ENCODE measurements at places on chromosomes 1 and 21.
A peak's percentile ranks its signal among the peaks of the same experiment; 100 is the strongest.

GRCh38 chr1:166133276-166133841 lies 33.4 kb downstream of the FAM78B start:
- DNase-seq, result peak; percentile 40

GRCh38 chr1:35505911-35506798 lies 51.0 kb downstream of the KIAA0319L start:
- DNase-seq, result peak; percentile 52

DNA sequence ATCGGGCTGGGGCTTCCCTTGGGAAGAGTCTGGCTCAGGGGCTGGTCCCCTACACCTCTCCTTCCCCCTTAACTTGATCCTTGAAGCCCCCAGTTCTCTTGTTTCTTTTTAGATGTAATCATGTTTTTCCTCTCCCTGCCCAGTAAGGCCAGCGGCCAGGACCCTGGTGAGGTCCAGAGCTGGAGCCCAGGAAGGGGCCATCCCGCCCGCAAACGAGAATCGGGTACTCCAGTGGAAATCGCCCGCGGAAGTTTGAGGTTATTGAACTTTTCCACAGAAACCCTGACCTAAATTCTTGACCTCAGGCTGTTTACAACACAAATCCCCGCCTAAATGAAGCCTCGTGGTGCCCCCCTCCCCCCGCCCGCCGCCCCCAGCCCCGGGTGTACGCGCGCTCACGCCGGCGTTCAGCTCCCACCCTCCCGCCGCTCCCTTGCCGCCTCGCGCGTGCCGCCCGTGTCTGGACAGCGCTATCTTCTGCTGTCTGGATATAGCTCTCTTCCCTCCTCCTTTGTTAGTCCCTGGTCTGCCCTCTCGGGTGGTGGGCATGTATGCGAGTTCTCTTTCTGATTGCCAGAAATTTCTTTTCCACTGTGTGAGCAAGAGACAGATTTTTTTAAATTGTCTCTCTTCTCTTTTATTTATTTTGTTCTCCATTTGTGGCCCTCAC lies 165.9 kb upstream of the CACNA1E start:
- peak; percentile 17 for DNase-seq

DNA sequence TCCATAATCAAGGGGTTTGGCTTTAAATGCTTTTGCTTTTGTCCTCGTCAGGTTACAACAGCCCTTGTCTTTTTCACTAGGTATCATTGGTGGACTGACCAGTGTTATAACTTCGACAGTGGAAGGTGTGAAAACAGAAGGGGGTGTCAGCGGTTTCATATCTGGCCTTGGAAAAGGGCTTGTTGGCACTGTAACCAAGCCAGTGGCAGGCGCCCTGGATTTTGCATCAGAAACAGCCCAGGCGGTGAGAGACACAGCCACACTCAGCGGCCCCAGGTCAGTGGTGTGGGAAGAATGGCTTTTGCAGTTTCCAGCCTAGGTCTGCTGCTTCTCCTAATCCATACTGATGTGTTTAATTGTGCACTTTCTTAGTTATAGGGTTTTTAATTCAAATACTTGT lies 157.9 kb downstream of the DHRS3 start:
- no peak for DNase-seq

- no peak for DNase-seq
These were observed 5.2 kb downstream of the COQ8A start for GRCh38 chr1:226945106-226945857.

GRCh38 chr21:31616216-31616615 lies 43.3 kb upstream of the SOD1 start:
- no peak for DNase-seq

- DNase-seq, result no peak
These were observed 12.1 kb upstream of the MIIP start for GRCh38 chr1:12007204-12007603.

- no peak for DNase-seq
These were observed 56.7 kb downstream of the PLPP3 start for GRCh38 chr1:56522680-56523079.

- DNase-seq, result no peak
These were observed 188.6 kb downstream of the ZP4 start for GRCh38 chr1:237702161-237702560.

- DNase-seq, result no peak
These were observed 137.8 kb downstream of the SLC44A5 start for GRCh38 chr1:75472971-75473603.

DNA sequence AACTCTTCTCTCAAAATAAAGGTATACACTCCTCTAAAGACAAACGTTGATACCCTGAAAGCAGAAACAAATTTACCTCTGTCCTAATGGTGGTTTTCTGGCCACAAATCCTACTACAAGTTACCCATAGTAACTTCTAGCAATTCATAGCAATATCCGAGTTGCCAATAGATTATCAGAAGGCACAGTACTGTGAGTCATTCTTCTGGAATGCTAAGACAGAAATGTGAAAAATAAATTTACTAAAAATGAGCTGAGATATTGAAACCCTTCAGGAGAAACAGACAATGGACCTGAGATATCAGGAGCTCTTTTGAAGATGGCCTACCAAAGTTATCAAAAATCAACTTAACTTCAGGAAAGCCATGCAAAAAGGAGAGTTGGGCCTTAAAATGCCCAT lies 715.0 kb upstream of the ADAMTS5 start:
- no peak for DNase-seq

DNA sequence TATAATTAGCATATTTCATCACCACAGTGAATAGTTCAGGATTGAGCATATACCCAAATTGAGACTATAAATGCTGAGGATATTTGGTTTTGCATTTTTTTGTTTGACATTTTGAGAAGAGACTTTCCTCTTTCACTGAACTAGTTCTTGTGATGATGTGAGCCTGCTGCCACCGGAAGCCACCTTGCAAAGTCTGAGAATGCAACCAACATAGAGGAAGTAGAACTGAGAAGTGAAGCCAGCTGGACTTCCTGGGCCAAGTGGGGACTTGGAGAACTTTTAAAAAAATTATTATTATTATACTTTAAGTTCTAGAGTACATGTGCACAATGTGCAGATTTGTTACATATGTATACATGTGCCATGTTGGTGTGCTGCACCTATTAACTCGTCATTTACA lies 102.3 kb downstream of the RPE65 start:
- no peak for DNase-seq

- DNase-seq, result no peak
These were observed 26.6 kb downstream of the PROK1 start for GRCh38 chr1:110477445-110477957.

- no peak for DNase-seq
These were observed 5.5 kb upstream of the PRKAB2 start for GRCh38 chr1:147177611-147178380.

DNA sequence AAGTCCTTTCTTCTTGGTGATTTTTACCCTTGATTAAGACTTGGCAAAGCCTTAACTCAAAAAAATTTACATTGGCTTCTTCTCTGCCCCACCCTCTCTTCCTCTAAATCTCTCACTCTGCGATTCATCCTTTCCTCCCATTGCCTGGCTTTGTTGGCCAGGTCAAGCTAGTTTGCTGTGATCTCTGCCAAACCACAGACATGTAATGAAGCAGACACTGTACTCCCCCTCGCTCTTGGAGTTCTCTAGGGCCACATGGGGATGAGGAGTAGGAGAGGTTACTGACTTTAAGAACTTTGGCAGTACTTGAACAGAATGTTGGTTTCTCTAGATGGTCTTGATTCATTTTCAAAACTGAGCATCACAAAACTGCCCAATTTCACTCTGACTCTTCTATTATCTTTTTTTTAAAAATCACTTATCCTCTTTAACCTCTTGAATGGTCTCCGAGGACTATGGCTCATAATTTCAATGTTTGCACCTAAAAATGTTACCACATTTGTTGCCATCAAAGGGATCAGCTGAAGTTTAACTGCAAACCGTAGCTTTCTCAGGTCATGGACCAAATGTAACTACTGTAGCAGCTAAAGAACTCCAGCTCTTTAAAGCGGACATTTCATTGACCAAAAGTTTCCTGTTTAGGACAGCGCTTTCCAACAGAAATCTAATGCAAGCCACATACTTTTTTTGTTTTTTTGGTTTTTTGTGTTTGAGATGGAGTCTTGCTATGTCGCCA lies 62.7 kb upstream of the IPO9 start:
- no peak for DNase-seq

DNA sequence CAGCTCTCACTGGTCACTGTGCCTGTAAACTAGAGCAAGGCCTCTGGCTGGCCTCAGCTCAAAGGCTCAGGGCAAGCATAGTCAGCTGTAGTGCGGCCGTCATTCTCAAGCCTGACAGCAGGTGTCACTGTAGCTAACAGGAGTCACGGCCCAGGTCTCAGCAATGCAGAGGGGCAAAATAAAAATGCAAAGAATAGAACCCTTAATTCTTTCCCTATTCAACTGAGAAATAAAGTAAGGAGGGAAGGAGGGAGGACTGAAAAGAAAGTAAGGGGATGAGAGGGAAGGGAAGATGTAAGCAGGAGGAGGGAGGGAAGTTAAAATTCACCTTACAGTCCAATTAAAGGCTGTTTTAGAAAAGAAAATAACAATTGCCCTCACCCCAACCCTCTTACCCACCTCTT lies 106.1 kb downstream of the KIAA0319L start:
- peak; percentile 90 for DNase-seq

DNA sequence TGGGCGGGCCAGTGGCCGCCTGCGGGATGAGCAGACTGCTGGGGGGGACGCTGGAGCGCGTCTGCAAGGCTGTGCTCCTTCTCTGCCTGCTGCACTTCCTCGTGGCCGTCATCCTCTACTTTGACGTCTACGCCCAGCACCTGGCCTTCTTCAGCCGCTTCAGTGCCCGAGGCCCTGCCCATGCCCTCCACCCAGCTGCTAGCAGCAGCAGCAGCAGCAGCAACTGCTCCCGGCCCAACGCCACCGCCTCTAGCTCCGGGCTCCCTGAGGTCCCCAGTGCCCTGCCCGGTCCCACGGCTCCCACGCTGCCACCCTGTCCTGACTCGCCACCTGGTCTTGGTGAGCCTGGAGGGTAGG lies 2.1 kb downstream of the B4GALT2 start:
- DNase-seq, result no peak

DNA sequence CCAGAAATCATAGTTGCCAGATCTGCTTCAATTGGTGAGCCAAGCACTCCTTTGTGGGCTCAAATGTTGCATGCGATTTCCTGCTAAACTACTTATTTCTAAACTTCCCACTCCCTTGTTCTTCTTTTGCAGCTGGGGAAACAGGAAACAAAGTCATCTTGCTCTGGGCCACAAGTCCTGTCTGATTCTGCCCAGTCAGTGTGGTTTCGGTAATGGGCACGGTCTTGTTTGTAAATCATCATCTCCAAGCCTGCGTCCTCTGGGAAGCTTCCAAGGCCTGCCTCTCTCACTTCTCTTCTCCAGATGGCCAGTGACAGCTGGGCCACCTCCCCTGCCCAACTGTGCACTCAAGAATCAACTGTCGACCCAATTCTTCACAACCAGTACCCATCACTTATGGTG lies 4.4 kb downstream of the S100A8 start:
- no peak for DNase-seq

GRCh38 chr1:36377791-36378492 lies 7.8 kb downstream of the STK40 start:
- no peak for DNase-seq

DNA sequence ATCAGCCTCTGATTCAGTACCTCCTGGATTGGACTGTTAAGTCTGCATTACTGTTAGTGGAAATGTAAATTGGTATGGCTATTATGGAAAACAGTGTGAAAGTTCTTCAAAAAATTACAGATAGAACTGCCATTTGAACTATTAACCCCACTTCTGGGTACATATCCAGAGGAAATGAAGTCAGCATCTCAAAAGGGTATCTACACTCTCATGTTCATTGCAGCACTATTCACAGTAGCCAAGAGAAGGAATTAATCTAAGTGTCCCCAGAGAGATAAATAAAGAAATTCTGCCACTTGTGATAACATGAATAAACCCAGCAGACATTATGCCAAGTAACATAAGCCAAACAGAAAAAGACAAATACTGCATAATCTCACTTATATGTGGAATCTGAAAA lies 676.0 kb downstream of the PLA2G4A start:
- DNase-seq, result no peak

GRCh38 chr1:201896951-201897391 lies 8.3 kb downstream of the SHISA4 start:
- DNase-seq, result no peak

DNA sequence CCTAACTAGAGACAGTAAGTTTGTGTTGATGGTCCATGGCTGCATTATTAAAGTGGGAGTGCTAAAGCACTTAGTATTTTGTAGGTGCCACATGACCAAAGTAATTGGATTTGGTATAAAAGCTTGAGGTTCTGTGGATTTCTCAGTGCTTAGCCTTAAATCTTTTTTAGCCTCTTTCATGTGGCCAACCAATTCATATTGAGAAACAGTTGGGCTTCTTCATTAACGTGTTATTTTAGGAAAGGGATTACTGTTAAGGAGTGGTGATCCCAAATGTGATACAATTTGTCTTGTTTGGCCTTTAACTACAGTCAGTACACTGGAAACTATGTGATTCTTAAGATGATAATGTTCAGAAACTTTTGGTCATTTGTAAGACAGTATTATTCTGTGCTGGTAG lies 25.5 kb downstream of the MAN1A2 start:
- DNase-seq, result no peak

GRCh38 chr1:243732637-243733036 lies 117.4 kb downstream of the AKT3 start:
- no peak for DNase-seq

- DNase-seq, result no peak
These were observed 100.2 kb downstream of the HMCN1 start for GRCh38 chr1:185834371-185834905.

GRCh38 chr1:18950401-18951026 lies 6.0 kb downstream of the IFFO2 start:
- peak; percentile 68 for DNase-seq

DNA sequence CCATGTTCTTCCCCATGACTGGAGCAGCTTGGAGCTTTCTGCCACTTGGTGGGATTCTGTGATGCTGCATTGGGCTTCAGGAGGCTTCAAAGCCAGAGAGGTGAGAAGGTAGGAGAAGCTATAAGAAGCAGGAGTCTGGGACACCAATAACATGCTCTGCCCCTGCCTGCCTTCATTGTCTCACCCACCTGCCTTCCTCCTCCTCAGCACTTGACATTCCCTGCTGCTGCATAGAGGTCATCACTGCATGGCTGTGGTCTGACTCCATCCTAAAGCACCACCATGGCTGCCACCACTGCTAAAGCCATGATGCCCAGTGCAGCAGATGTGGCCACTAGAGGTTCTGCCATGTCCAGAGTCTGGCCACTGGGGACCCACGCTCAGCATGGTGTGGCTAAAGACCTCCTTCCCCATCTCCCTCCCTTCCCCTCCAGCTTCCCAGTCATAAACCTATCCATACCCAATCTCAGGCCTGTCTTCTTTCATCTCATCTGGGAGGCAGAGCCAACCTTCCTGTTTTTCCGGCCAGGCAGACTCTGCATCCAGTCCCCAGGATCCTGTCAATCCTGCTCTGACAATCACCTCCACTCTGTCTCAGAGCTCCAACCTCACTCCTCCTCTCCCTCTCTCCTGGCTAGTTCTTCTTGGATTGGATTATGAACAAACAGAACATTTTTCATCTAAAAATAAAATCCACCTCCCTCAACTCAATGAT lies 285.1 kb upstream of the POU3F1 start:
- DNase-seq, result no peak

GRCh38 chr1:213337025-213337678 lies 286.1 kb downstream of the RPS6KC1 start:
- DNase-seq, result no peak

GRCh38 chr1:2597441-2598328 lies 11.1 kb downstream of the PRXL2B start:
- no peak for DNase-seq
